ENCODE measurements at places on chromosomes 4 and X.
A peak's percentile ranks its signal among the peaks of the same experiment; 100 is the strongest.

DNA sequence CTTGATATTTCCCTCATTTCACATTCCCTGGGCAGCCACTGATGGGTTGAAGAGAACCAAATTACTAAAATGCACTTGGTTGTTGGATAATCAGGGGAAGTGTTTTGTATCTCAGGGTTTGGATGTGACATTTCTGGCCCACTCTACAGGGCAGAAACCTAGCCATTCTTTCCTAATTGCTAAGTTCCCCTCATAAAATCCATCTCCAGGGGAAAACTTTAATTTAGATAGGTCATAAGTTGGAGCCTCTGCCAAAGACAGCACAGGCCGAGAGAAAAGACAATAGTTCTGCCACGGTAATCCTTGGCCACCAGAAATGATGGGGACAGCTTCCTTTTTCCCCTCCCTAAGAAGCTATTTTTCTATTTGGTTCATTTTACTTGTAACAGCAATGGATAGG is 192.7 kb upstream of the C1QTNF7 start:
- no peak for DNase-seq

DNA sequence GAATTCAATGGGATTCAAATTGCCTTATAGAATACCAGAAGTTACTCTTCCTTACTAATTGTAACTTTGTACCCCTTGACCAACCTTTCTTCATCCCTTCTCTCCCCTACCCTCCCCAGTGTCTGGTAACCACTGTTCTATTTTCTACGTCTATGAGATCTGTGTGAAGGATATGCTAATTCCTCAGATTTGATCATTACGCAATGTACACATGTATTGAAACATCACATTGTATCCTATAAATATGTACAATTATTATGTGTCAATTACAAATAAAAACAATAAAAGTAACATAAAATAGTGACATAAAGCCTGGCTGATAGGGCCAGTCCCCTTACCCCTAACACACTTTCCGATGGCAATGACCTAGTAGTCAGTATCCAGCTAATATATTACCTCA is 95.1 kb upstream of the GRIA3 start:
- no peak for DNase-seq

DNA sequence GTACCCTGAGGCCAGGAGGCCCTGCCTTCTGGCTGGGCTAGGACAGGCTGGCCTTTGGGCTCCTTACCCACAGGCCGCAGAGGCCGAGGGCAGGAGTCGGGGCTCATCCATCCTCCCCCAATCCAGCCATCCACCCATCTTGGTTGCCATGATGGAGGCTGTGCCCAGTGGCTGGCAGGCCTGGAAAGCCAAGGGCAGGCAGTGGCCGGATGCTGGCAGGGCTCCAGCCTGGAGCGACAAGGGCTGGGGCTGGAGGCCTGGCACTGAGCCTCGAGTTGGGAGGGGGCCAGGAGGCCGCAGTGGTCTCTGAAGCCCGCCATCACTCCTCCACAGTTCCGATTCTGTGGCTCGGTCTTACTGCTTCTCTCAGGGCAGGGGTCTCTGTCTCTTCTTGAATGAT is 8.6 kb upstream of the BGN start:
- no peak for DNase-seq

- no peak for DNase-seq
These were observed 36.0 kb downstream of the RTL9 start for GRCh38 chrX:110394651-110395050.

DNA sequence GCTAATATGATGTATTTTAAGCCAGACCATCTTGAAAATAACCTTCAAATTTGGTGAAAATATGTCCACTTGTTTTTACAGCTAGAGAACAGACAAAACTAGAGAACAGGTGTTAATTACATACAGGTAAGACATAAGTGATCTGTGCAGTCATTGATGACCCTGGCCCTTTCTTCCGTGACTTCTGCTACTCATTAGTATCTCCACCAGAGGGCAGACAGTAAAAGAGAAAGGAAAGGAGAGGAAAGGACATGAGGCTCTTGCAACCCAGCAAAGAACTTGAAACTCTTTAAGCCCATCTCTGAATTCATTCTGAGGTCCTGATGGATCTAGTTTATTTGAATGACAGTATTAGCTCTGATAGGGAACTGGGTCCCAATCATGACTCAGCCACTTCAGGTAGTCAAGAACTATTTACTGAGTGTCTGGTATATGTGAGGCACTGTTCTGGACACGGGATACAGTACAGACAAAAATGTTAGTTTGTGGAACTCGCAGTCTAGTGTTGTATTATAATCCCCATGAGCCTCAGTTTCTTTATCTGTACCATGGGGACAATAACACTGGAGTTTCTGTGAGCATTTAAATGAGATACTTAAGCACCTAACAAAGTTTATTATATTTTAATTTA is 121.0 kb upstream of the TEX13D start:
- peak; percentile 29 for DNase-seq

GRCh38 chr4:157141976-157142375 is 66.0 kb downstream of the GLRB start:
- no peak for DNase-seq

DNA sequence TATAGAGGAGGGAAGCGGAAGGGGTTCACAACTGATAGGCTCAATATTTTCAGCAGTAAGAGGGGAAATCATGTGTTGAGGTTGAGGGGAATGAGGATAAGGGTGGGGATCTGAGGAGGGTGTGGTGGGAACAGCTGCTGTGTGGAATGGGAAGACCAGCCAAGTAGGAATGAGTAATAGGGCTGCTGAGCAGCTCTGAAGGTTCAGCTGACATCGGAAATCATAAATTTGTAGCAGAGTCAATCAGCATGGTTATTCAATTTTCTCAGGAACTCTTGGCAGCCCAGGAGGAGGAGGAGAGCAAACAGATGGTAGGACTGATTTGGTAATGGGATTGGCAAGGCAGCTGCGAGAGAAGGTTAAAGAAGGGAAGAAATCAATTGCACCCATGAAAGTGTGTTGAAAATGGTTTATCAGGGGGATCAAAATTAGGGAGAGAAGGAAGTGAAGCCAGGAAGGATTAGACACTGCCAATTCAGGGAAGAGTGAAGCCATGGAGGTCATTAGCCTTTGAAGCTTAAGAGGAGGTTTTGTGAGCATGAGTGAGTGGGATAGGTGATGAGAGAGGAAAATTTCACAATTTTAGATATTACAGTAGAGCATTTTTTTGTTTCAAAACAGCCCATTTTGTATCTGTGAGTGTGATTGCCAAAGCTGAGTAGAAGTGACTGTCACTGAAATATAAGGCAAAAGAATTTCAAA is 82.6 kb downstream of the PCDH7 start:
- DNase-seq, result no peak

GRCh38 chrX:128650326-128650725 is 598.1 kb upstream of the ACTRT1 start:
- DNase-seq, result no peak

- no peak for DNase-seq
These were observed 34.7 kb downstream of the FRMPD3 start for GRCh38 chrX:107484002-107484726.

DNA sequence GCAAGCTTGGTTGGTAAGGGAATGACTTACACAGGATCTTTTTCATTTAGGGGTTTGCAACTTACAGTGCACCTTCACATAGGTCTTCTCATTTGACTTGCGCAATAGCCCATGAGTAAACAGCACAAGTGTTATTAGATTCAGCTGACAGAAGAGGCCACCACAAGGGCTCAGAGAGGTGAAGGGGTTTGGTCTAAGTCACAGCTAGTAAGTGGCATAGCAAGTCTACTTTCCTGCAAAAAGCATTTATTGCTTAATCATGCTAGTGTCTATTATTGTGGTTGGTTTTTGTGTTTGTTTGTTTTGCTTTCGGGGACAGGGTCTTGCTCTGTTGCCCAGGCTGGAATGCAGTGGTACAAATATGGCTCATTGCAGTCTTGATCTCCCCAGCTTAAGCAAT is 83.3 kb downstream of the SPRY1 start:
- no peak for DNase-seq

DNA sequence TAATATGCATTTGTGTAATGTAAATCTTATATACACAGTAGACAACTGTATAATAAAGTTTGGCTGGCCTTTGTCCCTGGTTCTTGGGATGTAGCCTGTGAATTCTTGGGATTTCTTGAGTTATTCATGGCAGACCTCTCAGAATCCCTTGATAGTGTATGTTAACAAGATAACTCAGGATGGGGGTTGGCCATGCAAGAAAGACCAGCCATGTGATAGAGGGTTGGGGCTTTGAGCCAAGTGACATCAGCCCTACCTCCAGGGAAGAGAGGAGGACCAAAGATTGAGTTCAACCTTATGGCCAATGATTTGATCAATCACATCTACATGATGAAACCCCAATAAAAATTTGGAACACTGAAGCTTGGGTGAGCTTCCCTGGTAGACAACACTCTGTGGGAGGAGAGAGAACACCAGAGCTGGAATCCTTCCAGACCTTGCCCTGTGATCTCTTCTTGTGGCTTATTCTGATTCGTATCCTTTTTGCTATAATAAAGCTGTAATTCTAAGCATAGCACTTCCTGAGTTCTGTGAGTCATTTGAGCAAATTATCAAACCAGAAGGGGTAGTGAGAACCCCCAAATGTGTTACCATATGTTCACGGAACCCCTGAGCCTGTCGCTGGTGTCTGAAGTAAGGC is 11.3 kb downstream of the SLC2A9 start:
- no peak for DNase-seq

DNA sequence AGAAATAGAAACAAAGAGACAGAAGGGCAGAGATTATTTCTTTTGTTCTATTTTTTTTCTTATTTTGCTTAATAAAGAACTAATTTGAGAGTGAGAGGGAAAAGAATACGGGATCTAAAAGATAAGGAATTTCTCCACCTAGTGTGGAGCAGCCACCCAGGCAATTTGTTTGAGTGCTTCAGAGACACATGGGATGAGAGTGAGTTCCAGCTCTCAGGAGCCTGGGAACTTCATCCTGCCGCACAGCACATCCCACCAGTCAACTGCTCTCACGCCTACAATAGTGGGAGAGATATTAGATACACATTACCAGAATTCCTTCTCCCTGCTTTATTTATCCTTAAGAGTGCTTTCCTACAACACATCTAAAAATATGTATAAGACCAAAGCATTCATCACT is 946.4 kb downstream of the PDHA2 start:
- no peak for DNase-seq

DNA sequence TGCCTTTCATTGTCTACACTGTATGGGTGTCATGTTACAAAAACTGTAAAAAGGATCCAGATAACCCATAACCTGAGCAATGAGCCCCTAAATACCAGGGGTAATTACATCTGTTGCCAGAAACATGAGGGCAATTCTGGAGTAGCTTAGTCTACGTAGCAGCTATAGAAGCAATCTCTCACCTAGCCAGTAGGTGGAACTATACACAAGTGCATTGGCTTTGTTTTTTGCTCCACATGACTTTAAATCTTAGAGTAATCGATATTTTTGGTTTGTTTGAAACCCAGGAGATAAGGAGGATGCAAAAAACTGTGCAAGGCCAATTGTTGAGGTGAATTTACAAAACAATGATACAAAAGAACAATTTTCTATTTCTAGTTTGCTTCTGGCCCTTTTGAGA is 57.5 kb downstream of the GPR82 start:
- DNase-seq, result no peak

DNA sequence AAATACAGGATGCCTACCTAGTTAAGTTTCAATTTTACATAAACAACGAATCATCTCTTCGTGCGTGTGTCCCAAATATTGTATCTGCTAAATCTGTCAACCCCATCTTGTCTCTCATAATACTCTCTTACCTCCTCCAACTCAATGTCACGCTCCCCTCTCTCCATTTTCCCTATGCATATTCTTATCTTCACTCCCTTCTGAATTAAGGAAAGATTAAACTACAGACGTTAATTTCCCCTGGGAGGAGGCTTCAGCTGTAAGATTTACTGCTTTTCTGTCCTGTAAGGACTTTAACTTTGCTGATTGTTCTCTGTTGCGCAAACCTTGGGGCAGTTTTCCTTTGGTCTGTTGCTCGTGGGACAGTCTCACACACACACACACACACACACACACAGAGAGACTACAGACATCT is 455 bp upstream of the ABCB7 start:
- no peak for DNase-seq

- no peak for DNase-seq
These were observed 102.1 kb upstream of the AP1S2 start for GRCh38 chrX:15956681-15957080.

- DNase-seq, result no peak
These were observed at the start of gene S100P for GRCh38 chr4:6693231-6694176. S100P (plus strand) TSS chr4:6693878; CDS start chr4:6693933, 55 bp downstream.

DNA sequence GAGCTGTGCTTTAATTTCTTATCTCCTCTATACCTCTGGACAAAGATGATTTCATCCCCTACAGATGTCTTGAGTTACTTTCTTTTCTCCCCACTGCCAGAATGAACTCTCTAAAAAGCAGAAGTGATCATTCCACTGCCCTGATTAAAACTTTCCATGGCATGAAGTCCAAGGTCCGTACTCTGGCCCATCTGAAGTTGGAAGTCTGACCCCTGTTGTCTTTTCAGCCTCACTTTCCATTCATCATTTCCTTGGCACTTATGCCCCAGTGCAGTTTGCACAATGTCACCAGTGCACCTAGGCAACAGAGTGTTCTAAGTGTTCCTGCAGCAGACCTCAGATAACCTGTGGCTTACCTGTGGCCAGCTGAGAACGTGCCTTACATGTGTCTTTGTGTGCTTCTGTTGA is 242.4 kb downstream of the FRAS1 start:
- DNase-seq, result no peak

GRCh38 chr4:6208416-6208815 is 8.1 kb upstream of the JAKMIP1 start:
- DNase-seq, result no peak

All from activated T-cell treated with anti-CD3 and anti-CD28 coated beads, Interleukin-2, amount 50 U/mL, for 48 hours (primary cell).